ENCODE measurements at places on chromosomes 4 and X. TPM values are rescaled to one million over a fixed set of nuclear protein-coding genes. Genes with fewer than 3 reads are reported as not detected.
A peak's percentile ranks its signal among the peaks of the same experiment; 100 is the strongest.

Gene TAF7L
- total RNA-seq = not detected

Gene DAPP1
- 46.7 TPM for total RNA-seq

Gene PLK4
- total RNA-seq = 13.8 TPM

Gene FRMPD3
- not detected for total RNA-seq

Gene SCRG1
- 3.1 TPM for total RNA-seq

Gene GLUD2
- 2.8 TPM for total RNA-seq

Gene GRIA3
- 3.3 TPM for total RNA-seq

Gene ARHGAP6
- total RNA-seq = 26.4 TPM

Gene UBQLN2
- total RNA-seq = 15.6 TPM

Gene GPC4
- total RNA-seq = 14.1 TPM

Gene CCDC120
- 6.1 TPM for total RNA-seq

Gene TEX13C
- total RNA-seq = not detected

Gene NPNT
- total RNA-seq = 32.9 TPM

Gene VAMP7
- total RNA-seq = 21.0 TPM

- DNase-seq = no peak
- peak overlapping the region; percentile 86 for H3K27ac ChIP-seq
- peaks cover 37% of the 10 kb centered on the region for H3K4me1 ChIP-seq
Measured at GRCh38 chr4:44725726-44726037, 674 bp downstream of the GNPDA2 start.

DNA sequence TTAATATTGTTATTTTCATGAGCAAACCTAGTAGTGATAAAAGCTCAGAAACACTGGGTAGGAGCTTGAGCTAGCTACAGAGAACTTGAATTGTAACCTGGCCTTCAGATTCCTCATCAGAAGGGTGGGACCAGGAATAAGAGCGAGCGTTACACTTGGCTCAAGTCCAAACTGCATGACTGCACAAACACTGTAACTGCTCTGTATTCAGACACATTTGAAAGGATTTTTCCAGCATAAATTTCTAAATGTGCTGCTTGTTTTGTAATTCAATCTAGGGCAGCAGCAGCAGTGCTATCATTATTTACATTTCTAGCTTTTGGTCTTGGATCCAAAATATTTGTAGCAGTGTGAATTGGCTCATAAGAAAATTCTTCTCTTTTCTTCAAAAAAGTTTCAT lies 133.0 kb upstream of the TMLHE start:
- no peak overlapping the region for H3K4me3 ChIP-seq
- no peaks in the 10 kb centered on the region for H3K36me3 ChIP-seq
- no peaks in the 10 kb centered on the region for H3K4me1 ChIP-seq
- no peak overlapping the region for H3K27ac ChIP-seq
- DNase-seq = peak; percentile 47
- H3K27me3 ChIP-seq = no peaks in the 10 kb centered on the region

GRCh38 chr4:140706276-140706625 lies 49.9 kb downstream of the TBC1D9 start:
- no peaks in the 10 kb centered on the region for H3K27me3 ChIP-seq
- no peak overlapping the region for H3K4me3 ChIP-seq
- H3K27ac ChIP-seq = no peak overlapping the region
- peaks cover 19% of the 10 kb centered on the region for H3K4me1 ChIP-seq
- peaks cover under 1% of the 10 kb centered on the region for H3K36me3 ChIP-seq
- DNase-seq = no peak

- peaks cover 11% of the 10 kb centered on the region for H3K4me1 ChIP-seq
- peaks cover 6% of the 10 kb centered on the region for H3K36me3 ChIP-seq
- no peak for DNase-seq
- no peak overlapping the region for H3K4me3 ChIP-seq
Measured at GRCh38 chr4:147823130-147823529, 91.2 kb downstream of the ARHGAP10 start.

- no peak overlapping the region for H3K4me3 ChIP-seq
- H3K4me1 ChIP-seq = no peaks in the 10 kb centered on the region
- H3K36me3 ChIP-seq = no peaks in the 10 kb centered on the region
- no peaks in the 10 kb centered on the region for H3K27me3 ChIP-seq
- DNase-seq = no peak
Measured at GRCh38 chr4:32158961-32159360, 1438.8 kb downstream of the PCDH7 start.

DNA sequence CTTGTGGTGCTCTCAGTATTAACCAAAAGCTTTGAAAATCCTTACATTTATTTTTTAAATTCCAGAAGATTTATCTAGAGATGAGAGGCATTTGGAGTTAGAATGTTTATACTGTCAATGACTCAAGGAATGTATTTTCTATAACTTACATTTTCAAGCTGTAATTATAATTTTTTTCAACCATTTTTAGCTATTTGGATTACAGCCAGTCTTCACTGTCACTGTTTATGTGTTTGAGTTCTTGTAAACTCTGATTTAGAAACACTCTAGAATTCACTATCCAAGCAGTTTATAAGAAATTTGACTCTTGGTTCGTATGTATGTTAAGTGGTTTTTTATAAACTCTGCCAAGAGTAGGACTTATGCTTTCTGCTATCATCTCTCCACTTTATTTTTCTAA lies 36.7 kb upstream of the GUCY1A1 start:
- no peak overlapping the region for H3K4me3 ChIP-seq
- no peak for DNase-seq
- H3K4me1 ChIP-seq = no peaks in the 10 kb centered on the region

GRCh38 chrX:140318296-140318695 lies 186.6 kb downstream of the SOX3 start:
- H3K4me3 ChIP-seq = no peak overlapping the region
- DNase-seq = no peak
- H3K36me3 ChIP-seq = no peaks in the 10 kb centered on the region
- no peaks in the 10 kb centered on the region for H3K4me1 ChIP-seq
- no peaks in the 10 kb centered on the region for H3K27me3 ChIP-seq

- no peaks in the 10 kb centered on the region for H3K4me1 ChIP-seq
- no peak for DNase-seq
- no peaks in the 10 kb centered on the region for H3K27me3 ChIP-seq
- H3K4me3 ChIP-seq = no peak overlapping the region
Measured at GRCh38 chr4:22850055-22850454, 157.3 kb downstream of the GBA3 start.

DNA sequence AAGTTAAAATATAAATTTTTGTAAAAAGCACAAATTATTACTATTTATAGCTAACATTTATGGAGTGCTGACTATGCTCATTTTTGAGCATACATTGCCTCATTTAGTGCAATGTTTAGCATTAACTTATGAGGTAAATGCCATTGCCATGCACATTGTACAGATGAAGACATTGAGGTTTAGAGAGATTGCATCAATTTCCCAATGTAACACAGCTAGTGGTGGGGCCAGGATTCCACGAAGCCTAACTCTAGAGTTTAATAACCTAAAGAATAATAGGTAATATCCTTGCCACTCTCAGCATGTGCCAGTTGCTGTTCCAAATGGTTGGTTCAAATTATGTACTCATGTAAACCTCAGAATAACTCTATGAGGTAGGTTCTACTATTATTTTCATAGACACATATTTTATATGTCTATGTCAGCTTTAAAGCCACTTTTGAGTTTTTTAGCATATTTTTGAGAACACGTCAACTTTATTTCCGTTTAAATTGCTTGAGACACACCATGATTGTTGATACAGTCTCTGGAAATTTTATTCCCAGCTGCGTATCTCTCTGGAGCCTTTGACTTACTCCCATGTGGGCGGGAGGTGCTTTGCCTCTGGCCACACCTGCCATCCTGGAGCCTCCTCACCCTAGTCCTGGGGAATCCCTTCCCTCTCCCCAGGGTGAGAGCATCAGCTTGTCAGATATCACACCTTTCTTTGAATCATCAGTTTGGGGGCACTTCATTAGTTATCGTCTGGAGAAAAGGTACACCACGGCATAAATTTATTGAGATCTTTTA lies 10.8 kb upstream of the ADH1A start:
- H3K4me3 ChIP-seq = no peak overlapping the region
- no peaks in the 10 kb centered on the region for H3K27me3 ChIP-seq
- no peaks in the 10 kb centered on the region for H3K36me3 ChIP-seq

GRCh38 chrX:47146121-47146935 lies 1.3 kb downstream of the RBM10 start:
- peak overlapping the region; percentile 95 for H3K27ac ChIP-seq
- no peaks in the 10 kb centered on the region for H3K27me3 ChIP-seq
- H3K4me1 ChIP-seq = no peaks in the 10 kb centered on the region
- H3K4me3 ChIP-seq = peak overlapping the region; percentile 73
- peaks cover 11% of the 10 kb centered on the region for H3K36me3 ChIP-seq

DNA sequence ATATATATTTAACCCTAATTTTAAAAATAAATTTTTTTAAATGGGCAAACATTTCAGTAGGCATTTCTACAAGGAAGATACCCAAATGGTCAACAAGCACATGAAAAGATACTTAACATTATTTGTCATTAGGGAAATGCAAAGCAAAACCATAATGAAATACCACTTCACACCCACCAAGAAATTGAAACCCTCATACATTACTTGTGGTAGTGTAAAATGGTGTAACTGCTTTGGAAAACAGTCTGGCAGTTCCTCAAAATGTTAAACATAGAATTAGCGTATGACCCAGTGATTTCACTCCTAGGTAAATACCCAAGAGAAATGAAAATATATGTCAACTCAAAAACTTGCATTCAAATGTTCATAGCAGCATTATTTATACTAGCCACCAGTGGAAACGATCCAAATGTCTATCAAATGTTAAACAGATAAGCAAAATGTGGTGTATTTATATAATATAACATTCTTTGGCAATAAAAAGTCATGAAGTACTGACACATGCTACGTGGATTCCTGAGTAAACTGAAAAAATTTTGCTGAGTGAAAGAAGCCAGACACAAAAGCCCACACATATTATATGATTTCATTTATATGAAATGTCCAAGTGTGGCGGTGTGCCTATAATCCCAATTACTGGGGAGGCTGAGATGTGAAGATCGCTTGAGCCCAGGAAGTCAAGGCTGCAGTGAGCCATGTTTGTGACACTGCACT lies 16.6 kb downstream of the TRIM2 start:
- DNase-seq = peak; percentile 60
- H3K4me3 ChIP-seq = no peak overlapping the region
- no peak overlapping the region for H3K27ac ChIP-seq
- H3K36me3 ChIP-seq = no peaks in the 10 kb centered on the region
- H3K4me1 ChIP-seq = peaks cover 67% of the 10 kb centered on the region
- H3K27me3 ChIP-seq = no peaks in the 10 kb centered on the region

All from stomach (tissue), 19 donors.